NCI-H1436 treated with DMSO at 0.1 percent for 48 hours (cell line): ENCODE measurements at places on chromosomes 16 and 17.

DNA sequence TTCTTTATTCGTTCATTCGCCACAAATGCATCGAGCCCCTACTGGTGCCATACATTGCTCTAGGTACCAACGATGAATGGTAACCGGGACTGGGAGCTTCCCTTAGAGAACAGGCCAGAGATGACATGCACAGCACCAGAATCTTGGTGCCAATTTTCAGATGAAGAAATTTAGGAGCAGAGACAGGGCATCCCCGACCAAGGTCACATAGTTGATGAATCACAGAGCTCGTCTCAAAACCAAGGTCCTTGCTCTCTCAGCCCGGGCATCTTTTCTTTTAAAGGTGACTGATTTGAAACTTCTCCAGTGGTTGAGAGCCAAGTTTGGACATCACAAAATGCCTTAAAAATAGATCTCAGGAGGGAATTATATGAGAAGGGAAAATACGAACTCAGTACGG, 73.2 kb upstream of the C16orf82 start:
- DNase-seq = no peak

- no peak for DNase-seq
Observed at GRCh38 chr17:62999736-63000135, 33.7 kb downstream of the TANC2 start.

GRCh38 chr17:4837471-4838308, 4.5 kb downstream of the MINK1 start:
- no peak for DNase-seq

- DNase-seq = no peak
Observed at GRCh38 chr17:16465861-16466338, 26.1 kb downstream of the LRRC75A start.

- DNase-seq = no peak
Observed at GRCh38 chr16:65728167-65728566, 606.3 kb upstream of the CDH11 start.

GRCh38 chr16:89721546-89722391, 432 bp downstream of the ZNF276 start:
- DNase-seq = no peak

- no peak for DNase-seq
Observed at GRCh38 chr17:39813631-39814030, 50.5 kb downstream of the IKZF3 start.

DNA sequence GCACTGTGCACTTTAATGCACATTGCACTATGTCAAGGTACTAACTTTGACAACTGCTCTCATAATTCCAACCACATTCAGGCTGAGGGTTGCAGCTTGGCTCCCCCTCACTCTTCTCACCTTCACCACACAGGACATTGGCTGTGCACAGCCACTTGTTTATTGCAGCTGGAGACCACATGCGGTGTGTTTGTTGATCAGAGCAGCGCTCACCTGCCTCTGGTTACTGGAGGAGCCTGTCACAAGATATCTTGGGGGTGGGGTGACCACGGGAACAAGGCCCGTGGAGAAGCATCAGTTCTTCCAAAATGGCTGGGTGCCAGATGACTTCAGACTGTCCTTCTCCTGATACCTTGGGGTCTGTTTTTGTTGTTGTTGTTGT, 10.6 kb upstream of the CCL5 start:
- no peak for DNase-seq

- no peak for DNase-seq
Observed at GRCh38 chr17:48729335-48730239, 1.0 kb upstream of the HOXB13 start.

GRCh38 chr16:86558355-86559193, 3.5 kb upstream of the MTHFSD start:
- no peak for DNase-seq

DNA sequence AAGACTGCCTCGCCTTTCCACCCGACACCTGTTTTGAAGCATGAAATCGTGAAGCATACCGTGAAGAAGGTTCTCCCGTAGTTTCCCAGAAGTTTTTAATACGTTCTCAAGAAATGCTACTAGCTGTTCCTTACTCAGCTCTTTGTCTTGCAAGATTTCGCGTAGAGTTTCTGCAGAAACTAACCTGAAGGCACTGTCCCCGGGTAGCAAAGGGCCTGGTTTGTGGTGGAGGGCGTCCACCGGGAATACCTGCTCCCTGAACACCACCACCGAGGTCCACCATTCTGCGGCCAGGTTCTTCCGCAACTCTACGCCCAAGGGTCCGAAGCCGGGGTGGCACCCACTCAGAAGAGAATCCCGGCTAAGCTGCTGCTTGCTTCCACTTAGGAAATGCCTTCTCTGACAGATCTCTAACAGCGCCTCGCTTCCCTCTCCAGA, 487 bp downstream of the POLG2 start:
- DNase-seq = no peak

GRCh38 chr16:68668266-68668665, 23.2 kb downstream of the CDH3 start:
- no peak for DNase-seq

- DNase-seq = no peak
Observed at GRCh38 chr17:310111-311010, 42.2 kb downstream of the RPH3AL start.

- DNase-seq = no peak
Observed at GRCh38 chr16:49756775-49757558, 98.9 kb downstream of the ZNF423 start.

- DNase-seq = no peak
Observed at GRCh38 chr17:51010173-51010675, 110.4 kb downstream of the SPAG9 start.

- DNase-seq = no peak
Observed at GRCh38 chr17:10120749-10121148, 77.7 kb downstream of the GAS7 start.

- DNase-seq = no peak
Observed at GRCh38 chr16:30805370-30806169, 18.6 kb upstream of the ZNF629 start.
